DMS53 (cell line): ENCODE measurements at places on chromosomes 13 and 19.

GRCh38 chr13:23377579-23377978, 55.9 kb downstream of the SACS start:
- no peak for DNase-seq

DNA sequence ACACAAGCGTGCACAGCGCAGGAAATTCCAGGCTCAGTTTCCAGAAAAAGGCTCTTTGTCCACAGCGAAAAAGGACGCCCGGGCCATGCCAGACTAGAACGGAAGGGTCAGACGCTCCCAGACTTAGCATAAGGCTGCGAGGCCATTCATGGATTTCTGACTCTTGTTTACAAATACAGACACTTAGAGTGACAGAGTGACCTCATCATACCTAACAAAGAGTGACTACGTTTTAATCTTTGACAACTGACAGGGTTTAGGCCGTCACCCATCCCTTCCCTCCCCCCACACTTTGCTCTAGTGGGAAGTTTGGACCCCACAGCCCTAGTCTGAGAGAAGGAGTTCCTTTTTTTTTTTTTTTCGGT, 418 bp upstream of the ZNF709 start:
- DNase-seq, result peak; percentile 78

DNA sequence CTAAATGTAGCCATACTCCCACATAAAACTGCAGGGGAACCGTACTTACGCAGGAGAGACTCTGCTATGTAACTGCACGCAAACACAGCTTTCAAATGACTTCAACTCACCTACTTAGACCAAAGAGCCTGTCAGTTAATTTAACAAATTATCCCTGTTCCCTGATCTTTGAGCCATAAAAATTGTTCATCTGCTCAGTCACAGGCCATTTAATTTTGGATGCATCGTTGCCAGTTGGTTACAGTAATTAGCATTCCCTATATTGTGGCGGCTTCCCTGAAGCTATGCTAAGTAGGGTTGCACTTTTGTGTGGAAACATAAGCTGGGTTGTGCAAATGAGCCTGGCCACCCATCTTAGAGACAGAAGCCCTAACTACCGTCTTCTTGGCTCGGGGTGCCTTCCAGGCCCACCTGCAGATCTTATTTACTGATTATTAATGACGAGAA, 21.2 kb upstream of the OBI1 start:
- no peak for DNase-seq

- DNase-seq, result peak; percentile 1
Observed at GRCh38 chr13:73228546-73228945, 169.7 kb downstream of the KLF5 start.

DNA sequence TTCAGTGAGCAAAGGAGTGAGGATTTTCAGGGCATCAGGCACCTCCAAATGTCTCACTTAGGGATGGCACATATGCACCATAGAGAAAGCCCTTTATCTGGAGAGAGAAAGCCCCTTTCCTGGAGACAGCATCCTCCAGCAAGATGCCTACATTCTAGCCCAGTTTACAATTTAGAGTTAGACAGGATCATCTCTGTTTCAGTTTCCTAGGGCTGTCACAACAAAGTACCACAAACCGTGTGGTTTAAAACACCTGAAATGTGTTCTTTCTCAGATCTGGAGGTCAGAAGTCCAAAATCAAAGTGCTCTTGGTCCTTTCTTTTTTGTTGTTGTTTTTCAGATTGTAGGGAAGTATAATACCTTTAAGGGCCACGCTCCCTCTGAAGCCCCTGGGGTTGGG, 61.8 kb downstream of the MBNL2 start:
- DNase-seq, result no peak
